ENCODE measurements at places on chromosomes 1 and 21.

DNA sequence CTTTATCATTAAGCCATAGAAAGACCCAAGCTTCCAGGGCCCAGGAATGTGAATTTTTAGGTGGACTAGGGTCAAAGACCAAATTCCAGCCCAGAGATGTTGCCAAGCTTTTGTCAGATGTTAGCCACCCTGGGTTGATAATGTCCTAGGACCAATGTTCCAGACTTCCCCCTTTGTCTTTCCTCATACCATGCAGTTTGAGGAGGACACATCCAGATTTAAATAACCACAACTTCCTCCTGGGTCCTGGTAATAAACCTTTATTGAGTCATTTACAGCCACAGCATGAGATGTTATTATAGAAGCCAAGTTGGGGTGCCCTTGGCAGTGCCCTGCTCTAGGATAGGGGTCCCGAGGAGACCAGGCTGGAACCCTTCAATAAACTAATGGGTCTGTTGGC, 5.9 kb downstream of the TNR start:
- DNase-seq = no peak

GRCh38 chr1:35573198-35574124, at the start of gene TFAP2E:
Gene TFAP2E, plus strand, starts transcription at chr1:35573314. Its CDS starts 264 bp downstream, at chr1:35573578.
- DNase-seq = peak; percentile 56

GRCh38 chr1:216464489-216464888, 41.2 kb upstream of the USH2A start:
- DNase-seq = no peak

- DNase-seq = no peak
Measured at GRCh38 chr1:204323887-204324286, 35.8 kb downstream of the PLEKHA6 start.

- DNase-seq = peak; percentile 26
Measured at GRCh38 chr21:43835050-43835449, 30.0 kb upstream of the AGPAT3 start.

GRCh38 chr1:55053265-55053954, 14.1 kb downstream of the PCSK9 start:
- DNase-seq = no peak

Data from left hindlimb (tissue), 1 donor.